ENCODE measurements at places on chromosomes 1 and 21. TPM values are rescaled to one million over a fixed set of nuclear protein-coding genes. Genes with fewer than 3 reads are reported as not detected.
A peak's percentile ranks its signal among the peaks of the same experiment; 100 is the strongest.

- H3K4me1 ChIP-seq: no peaks in the 10 kb centered on the region
- no peaks in the 10 kb centered on the region for H3K36me3 ChIP-seq
- no peaks in the 10 kb centered on the region for H3K27me3 ChIP-seq
- no peak for DNase-seq
- no peak within 1 kb of the TSS for H3K27ac ChIP-seq
Observed at GRCh38 chr1:111199881-111200801, at the start of gene DENND2D. DENND2D (minus strand) TSS chr1:111200646; CDS start chr1:111200459, 187 bp downstream.

DNA sequence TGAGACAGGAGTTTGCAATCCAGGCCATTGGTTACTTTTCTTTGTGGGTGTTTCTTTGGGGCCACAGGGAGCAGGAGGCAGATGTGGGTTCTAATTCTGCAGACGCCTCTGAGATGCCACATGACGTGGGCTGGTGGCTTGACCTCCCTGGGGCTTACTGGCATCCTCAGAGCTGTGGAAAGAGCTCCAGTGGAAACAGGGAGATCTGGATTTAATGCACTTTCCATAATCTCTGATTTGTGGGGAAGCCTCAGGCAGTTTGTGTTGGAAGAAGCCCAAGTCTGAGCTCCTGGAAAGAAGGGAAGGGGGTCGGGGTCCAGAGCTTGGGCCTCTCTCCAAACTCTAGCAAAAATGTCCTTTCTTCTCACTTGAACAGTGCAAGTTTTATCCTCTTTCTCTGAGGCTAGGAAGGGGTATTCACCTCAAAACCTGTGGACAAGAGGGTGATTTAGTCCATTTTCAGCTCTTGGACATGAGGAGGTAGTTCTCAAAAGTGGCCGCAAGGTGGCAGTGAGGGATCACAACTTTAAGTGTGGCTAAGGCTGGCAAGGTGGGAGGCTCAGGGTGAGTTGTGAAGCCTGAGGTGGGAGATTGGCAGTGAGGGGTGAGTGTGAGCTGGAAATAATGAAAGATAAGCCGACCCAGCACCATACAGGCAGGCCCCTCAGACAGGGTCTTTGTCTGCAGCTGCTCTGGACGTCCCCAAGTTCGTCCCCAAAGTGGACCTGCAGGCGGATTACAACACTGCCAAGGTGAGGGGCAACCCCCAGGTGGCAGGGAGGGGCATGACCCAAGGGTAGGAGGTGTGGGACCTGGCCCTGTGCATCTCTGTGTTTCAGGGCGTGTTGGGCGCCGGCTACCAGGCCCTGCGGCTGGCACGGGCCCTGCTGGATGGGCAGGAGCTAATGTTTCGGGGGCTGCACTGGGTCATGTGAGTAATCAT lies 9.2 kb downstream of the IKBKE start:
- no peak overlapping the region for H3K27ac ChIP-seq
- H3K4me1 ChIP-seq: no peaks in the 10 kb centered on the region
- H3K36me3 ChIP-seq: no peaks in the 10 kb centered on the region
- no peak overlapping the region for H3K4me3 ChIP-seq
- no peaks in the 10 kb centered on the region for H3K27me3 ChIP-seq

DNA sequence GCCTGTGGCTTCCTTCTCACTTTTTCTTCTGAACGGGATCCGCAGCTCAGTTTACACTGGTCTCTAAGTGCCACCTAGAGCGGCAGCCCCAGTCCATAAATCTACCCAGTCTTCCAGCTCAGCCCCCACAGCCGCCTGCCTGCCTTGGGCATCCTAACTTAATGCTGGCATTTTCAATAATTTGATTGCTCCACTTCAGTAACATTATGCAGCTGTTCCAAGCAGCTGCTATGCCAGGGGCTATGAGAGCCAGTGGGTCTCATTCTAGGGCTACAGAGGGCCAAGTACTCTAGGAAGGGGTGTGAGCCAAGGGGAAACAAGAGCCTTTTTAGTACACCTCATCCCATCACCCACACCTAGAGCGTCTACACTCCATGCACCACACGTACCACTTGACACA lies 48.4 kb upstream of the COA6 start:
- no peaks in the 10 kb centered on the region for H3K36me3 ChIP-seq
- no peaks in the 10 kb centered on the region for H3K4me1 ChIP-seq
- no peak overlapping the region for H3K27ac ChIP-seq
- H3K4me3 ChIP-seq: no peak overlapping the region
- DNase-seq: no peak

The GPR25 gene
- not detected for total RNA-seq

DNA sequence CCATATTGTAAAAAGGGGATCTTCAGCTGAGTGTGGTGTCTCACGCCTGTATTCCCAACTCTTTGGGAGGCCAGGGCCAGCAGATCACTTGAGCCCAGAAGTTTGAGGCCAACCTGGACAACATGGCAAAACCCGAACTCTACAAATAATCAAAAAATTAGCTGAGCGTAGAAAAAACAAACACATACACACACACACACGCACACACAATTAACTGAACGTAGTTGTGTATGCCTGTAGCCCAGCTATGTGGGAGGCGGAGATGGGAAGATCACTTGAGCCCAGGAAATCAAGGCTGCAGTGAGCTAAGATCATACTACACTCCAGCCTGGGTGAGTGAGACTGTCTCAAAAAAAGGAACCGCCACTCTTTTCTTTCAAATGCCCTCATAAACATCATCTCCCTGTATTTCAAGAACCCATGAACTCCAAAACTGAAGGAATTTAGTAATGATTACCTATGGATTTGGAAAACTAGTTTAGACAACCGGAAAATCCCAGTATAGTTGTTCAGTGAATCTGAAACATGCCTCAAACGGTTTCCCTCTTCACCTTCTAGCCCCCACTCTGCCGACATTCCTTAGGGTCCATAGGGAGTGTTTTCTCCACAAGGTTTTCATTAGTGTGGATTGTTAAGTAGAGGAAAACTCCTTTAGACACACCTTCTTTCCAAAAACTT lies 4.5 kb downstream of the TXNIP start:
- H3K27ac ChIP-seq: peak overlapping the region; percentile 32
- peaks cover 8% of the 10 kb centered on the region for H3K4me1 ChIP-seq
- DNase-seq: no peak
- no peaks in the 10 kb centered on the region for H3K27me3 ChIP-seq
- H3K36me3 ChIP-seq: peaks cover 8% of the 10 kb centered on the region
- no peak overlapping the region for H3K4me3 ChIP-seq

- H3K4me1 ChIP-seq: no peaks in the 10 kb centered on the region
- H3K4me3 ChIP-seq: no peak overlapping the region
- DNase-seq: no peak
- H3K27me3 ChIP-seq: no peaks in the 10 kb centered on the region
- no peak overlapping the region for H3K27ac ChIP-seq
Observed at GRCh38 chr1:24717887-24718650, 27.2 kb upstream of the CLIC4 start.

The SOAT1 gene
- total RNA-seq: 38.6 TPM

The VASH2 gene
- 1.8 TPM for total RNA-seq

GRCh38 chr1:245999697-246000637 lies 507.1 kb downstream of the SMYD3 start:
- no peaks in the 10 kb centered on the region for H3K4me1 ChIP-seq
- no peak overlapping the region for H3K4me3 ChIP-seq
- DNase-seq: no peak
- no peaks in the 10 kb centered on the region for H3K36me3 ChIP-seq
- no peaks in the 10 kb centered on the region for H3K27me3 ChIP-seq

- no peaks in the 10 kb centered on the region for H3K36me3 ChIP-seq
- H3K4me1 ChIP-seq: no peaks in the 10 kb centered on the region
- peak; percentile 78 for DNase-seq
- H3K27ac ChIP-seq: no peak overlapping the region
Observed at GRCh38 chr1:225467193-225468020, 39.6 kb upstream of the LBR start.

GRCh38 chr1:30372792-30373433 lies 350.5 kb downstream of the MATN1 start:
- H3K36me3 ChIP-seq: no peaks in the 10 kb centered on the region
- no peak overlapping the region for H3K4me3 ChIP-seq
- H3K4me1 ChIP-seq: no peaks in the 10 kb centered on the region
- H3K27me3 ChIP-seq: no peaks in the 10 kb centered on the region

The IFI44L gene
- total RNA-seq: 42.2 TPM

The DNASE2B gene
- total RNA-seq: not detected

DNA sequence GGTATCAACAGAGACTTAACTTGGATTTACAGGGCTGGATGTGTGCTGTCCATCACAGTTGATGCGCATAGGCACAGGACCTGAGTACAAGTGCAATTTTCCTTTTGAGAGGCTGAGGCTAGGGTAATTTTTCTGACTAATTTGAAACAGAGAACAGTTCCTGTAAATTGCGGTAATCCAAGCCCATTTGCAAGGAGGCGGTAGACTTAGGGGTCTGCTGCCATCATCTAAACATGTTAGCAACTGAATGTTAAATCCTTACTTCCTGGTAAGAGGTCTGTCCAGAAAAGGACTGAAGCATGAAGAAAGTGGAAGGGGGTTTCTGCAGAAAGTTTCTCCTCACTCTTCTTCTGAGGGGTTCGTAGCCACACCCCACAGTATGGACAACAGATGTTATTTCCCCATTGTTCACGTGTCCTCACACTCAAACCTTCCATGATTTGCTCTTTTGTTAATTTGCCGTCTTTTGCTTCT lies 23.7 kb upstream of the C1orf198 start:
- H3K27me3 ChIP-seq: no peaks in the 10 kb centered on the region
- no peaks in the 10 kb centered on the region for H3K36me3 ChIP-seq
- H3K27ac ChIP-seq: no peak overlapping the region
- no peak for DNase-seq

GRCh38 chr1:166040202-166040997 lies 126.4 kb downstream of the FAM78B start:
- no peak overlapping the region for H3K27ac ChIP-seq
- H3K27me3 ChIP-seq: no peaks in the 10 kb centered on the region
- DNase-seq: no peak
- no peaks in the 10 kb centered on the region for H3K4me1 ChIP-seq
- H3K36me3 ChIP-seq: no peaks in the 10 kb centered on the region
- H3K4me3 ChIP-seq: no peak overlapping the region

DNA sequence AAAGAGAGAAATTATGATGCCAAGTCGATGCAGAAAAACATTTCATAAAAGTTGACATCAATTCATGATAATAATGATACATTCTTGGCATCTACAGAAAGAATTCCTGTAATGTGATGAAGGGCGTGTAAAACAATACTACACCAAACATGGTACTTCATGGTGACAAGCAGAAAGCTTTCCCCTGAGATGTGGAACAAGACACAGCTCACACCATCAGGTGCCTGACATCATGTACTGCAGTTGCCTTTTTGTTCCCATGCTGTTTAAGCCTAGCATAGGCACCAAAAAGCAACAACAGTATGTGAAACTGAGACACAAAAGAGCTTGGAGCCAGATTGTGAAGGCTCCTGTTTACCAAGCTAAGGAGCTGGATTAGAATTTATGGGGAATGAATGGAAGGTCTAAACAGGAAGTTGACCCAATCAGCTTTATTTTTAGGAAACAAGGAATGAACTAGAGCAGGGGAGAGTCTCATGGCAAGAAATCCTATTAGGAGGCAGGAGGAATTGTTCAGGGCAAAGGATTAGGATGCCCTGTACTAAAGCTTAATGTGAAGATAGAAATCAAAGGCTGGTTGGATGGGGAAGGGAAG lies 67.2 kb downstream of the SYDE2 start:
- H3K4me1 ChIP-seq: peaks cover 4% of the 10 kb centered on the region
- no peak for DNase-seq
- H3K36me3 ChIP-seq: no peaks in the 10 kb centered on the region
- H3K27me3 ChIP-seq: no peaks in the 10 kb centered on the region
- no peak overlapping the region for H3K4me3 ChIP-seq

DNA sequence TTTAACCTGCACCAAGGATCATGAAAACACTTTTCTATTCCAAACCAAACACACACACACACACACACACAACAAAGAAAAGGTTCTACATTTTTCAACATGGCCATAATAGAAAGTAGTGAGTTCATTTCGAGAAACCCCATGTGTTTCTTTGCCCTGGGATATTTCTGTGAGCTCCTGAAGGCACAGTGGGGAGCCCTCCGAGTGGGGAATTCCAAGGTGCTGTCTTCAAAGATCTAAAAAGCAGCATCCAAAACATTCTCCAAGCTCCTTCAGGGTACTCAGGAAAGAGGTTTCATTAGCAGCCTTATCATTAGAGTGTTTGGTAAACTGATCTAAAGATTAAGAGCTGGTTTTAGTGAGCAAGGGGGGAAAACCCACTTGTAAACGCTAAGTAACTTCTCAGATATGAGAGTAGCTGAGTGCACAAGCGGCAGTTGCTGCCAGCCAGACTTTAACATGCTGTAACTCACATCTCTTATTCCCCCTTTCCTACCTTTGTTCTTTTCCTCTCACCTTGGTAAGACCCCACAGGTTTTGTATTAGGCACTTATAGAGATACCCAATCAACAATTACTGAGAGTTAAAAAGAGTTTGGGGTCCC lies 38.3 kb downstream of the ZC3H11B start:
- DNase-seq: no peak
- H3K27me3 ChIP-seq: no peaks in the 10 kb centered on the region
- H3K4me1 ChIP-seq: no peaks in the 10 kb centered on the region
- no peak overlapping the region for H3K27ac ChIP-seq
- no peak overlapping the region for H3K4me3 ChIP-seq

The CNTN2 gene
- 1.3 TPM for total RNA-seq

DNA sequence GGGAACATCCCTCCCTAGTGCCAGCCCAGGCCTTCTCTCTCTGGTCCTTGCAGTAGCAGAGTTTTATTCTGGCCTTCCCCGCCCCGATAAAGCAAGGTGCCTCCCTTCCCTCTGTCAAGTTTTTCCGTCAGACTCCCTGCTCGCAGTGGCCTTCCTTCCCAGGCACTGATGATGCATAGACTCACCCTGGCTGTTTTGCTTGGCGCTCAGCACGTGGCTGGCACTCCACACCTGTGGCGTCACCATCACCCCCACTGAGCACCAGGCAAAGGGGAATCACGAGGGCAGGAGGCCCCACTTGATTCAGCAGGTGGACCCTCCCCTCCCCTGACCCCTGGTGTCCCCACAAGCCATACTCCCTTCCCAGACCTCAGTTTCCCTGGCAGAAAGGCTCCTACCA lies 7.4 kb downstream of the SLC26A9 start:
- no peaks in the 10 kb centered on the region for H3K36me3 ChIP-seq
- H3K27me3 ChIP-seq: no peaks in the 10 kb centered on the region
- H3K4me3 ChIP-seq: no peak overlapping the region
- no peak overlapping the region for H3K27ac ChIP-seq
